NCI-H2081 treated with DMSO at 0.1 percent for 48 hours (cell line): ENCODE measurements at places on chromosomes 12 and 14.

DNA sequence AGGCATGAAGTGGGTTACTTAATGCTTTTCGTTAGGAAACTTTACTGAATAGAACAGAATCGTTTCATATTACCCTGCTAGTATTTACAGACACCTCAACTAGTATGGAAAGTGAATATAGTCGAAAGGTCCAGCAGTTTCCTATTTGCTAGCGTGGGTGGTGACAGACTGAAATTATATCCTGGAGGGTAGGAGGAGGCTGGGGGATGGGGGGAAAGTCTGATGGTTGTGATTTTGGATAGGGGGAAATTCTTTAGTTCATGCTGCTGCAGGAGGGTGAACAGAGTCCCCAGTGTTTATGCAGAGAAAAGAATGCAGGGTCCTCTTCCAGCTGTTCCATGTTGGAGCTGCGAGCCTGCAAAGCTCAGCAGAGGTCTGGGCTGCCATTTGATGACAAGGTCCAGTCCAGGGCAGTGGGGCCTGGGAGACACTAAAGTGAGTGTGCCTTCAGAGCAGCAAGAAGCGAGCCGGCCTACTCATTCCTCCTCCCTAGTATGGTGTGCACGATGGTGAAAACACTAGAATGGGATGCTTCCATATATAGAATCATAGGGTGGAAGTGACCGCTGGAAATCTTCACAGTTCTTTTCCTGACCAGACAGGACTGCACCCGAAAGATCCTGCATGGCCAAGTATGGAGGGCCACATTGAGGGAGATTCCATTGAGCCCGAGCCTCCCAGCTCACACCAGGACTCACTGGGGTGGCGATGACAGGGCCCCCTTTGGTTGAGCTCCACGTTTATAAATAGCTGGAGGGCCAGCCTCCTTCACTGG lies 2.1 kb downstream of the SAMD4A start:
- no peak for DNase-seq

DNA sequence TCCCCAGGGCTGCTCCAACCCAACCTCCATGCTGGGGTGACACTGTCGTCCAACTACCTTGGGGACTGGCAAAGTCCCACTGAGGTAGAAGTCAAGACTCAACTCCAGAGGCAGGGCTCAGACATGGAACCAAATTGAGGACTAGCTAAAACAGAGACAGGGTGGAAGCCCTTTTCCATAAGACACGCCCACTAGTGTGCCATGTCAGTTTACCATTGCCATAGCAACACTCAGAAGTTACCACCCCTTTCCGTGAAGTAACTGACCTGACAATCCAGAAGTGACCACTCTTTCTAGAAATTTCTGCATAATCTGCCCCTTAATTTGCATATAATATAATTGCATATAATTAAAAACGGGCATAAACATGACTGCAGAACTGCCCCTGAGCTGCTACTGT lies 409.6 kb downstream of the MED13L start:
- DNase-seq = no peak

GRCh38 chr14:70009961-70010360 lies 130.7 kb downstream of the SMOC1 start:
- DNase-seq = no peak

DNA sequence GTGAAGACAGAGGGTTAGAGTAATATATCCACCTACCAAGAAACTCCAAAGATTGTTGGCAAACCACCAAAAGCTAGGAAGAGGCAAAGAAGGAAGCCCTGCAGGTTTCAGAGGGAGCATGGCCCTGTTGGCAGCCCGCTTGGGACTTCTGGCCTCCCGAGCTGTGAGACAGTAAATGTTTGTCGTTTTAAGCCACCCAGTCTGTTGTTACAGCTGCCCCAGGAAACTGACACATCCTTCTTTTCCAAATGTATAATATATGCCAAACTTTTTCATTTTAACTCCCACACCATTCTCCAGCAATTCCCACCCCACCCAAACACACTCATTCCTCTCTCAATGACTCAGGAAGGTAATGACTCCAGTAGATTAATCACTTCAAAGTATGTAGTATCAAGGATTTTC lies 74.0 kb downstream of the RPS29 start:
- no peak for DNase-seq

GRCh38 chr14:65019944-65020566 lies 33.4 kb downstream of the FNTB start:
- DNase-seq = no peak
